ENCODE measurements at places on chromosomes 11 and 22. TPM values are rescaled to one million over a fixed set of nuclear protein-coding genes. Genes with fewer than 3 reads are reported as not detected.

DNA sequence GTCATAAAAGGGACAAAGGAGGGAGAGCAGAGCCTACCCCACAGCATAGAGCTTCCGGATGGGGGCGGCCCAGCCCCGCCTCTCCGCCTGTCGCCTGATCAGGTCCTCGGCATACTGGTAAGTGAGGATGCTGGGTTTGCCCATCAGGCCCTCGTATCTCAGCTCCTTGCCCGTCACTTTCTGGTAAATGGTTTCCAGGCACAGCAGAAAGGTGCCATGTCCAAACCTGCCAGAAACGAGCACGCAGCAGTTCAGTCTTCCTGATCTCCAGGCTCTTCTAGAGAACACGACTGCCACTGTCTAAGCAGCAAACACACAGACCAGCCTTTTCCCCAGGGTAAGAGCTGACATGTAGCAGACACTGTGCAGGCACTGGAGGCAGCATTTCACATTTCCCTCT, 17.4 kb upstream of the TMEM121B start:
- DNase-seq, result no peak

DNA sequence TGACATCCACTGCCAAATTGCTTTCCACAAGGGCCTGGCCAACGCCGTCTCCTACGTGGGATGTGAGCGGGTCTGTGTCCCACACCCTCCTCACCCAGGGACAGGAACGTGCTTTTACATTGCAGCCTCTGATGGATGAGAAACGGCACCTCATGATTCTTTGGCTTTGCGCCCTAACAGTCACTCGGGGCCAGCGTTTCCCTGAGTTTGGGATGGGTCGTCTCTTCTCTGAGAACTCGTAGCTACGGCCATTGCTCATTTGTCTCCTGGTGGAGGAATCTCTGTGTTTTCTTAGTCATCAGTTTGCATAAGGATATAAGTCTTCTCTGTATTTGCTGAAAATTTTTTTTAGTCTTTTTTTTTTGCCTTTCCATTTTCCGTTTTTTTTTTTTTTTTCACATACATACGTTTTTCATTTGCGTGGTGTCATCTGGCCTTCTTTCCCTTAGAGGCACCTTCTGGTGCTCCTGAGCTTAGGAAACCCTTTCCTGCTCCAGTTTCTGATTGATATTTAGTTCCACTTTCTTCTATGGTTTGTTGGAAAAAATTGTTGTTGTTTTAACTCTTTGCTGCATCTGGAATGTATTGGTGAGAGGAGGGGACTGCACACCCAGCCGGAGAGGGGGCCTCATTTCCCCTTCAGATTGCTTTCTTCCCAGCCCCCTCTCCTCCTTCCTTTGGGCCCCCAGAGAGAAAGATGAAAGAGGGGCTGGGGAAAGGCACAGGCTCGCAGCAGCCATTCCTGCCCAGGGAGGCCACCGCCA, 12.0 kb downstream of the TNNT3 start:
- peak; percentile 22 for DNase-seq

DNA sequence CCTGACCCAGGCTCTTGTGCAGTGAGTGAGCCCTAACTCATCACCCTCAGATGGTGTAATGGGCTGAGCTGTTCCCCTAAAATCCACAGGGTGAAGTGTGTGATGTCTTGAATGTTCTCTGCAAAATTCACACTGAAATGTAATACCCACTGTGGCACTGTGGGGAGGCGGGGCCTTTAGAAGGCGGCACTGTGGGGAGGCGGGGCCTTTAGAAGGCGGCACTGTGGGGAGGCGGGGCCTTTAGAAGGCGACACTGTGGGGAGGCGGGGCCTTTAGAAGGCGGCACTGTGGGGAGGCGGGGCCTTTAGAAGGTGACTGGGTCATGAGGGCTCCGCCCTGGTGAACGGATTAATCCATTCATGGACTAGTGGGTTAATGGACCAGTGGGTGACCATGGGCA, 33.0 kb downstream of the CHID1 start:
- no peak for DNase-seq

DNA sequence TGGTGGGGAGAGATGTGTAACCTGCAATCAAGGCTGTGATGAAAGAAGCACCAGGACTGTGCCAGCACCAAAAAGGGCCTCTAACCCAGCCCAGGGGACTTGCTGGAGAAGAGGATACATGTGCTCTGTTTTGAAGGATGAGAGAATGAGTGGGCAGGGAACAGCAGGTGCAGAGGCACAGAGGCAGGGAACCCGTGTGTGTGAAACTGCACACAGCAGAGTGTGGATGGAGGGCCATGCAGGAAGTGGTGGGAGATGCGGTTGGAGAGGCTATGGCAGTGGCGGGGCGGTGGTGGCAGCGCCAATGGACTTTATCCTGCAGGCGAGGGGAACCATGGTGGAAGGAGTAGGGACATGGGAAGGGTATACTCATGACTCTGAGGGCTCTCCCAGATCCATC, 25.2 kb upstream of the LRRC32 start:
- no peak for DNase-seq

GRCh38 chr11:64288353-64288750, 2.7 kb downstream of the GPR137 start:
- no peak for DNase-seq

- DNase-seq, result peak; percentile 61
Observed at GRCh38 chr11:82867495-82868082, 32.6 kb downstream of the PRCP start.

GRCh38 chr11:116958246-116958645, 120.8 kb upstream of the APOA1 start:
- peak; percentile 54 for DNase-seq

- peak; percentile 4 for DNase-seq
Observed at GRCh38 chr11:32090545-32091370, at the start of gene RCN1. Gene RCN1, plus strand, starts transcription at chr11:32091074. Its CDS starts 123 bp downstream, at chr11:32091197.

Gene CD82
- 48.7 TPM for total RNA-seq

Gene CHRM1
- total RNA-seq, result not detected

Gene UCP2
- 0.26 TPM for total RNA-seq
